Left lobe of liver (tissue), 2 donors: ENCODE measurements at places on chromosomes 7 and 10.

DNA sequence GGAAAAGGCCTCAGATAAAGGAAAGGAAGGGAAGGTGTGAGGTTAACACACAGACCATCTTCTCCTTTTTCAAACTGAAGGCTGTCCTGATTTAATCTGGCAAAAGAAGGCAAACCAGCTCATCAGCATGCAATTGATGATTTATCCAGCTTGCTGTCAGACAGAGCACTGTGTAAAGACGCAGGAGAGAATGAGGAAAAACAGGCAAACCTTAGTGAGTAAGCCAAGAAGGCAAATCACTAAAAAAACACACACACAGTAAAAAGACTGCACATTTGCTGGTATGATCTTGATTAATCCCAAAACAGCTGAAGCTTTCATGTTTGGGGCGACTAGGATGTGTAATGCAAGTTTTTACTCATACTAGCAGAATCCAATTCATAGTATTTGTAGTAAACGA is 65.8 kb upstream of the SKAP2 start:
- no peak for DNase-seq

DNA sequence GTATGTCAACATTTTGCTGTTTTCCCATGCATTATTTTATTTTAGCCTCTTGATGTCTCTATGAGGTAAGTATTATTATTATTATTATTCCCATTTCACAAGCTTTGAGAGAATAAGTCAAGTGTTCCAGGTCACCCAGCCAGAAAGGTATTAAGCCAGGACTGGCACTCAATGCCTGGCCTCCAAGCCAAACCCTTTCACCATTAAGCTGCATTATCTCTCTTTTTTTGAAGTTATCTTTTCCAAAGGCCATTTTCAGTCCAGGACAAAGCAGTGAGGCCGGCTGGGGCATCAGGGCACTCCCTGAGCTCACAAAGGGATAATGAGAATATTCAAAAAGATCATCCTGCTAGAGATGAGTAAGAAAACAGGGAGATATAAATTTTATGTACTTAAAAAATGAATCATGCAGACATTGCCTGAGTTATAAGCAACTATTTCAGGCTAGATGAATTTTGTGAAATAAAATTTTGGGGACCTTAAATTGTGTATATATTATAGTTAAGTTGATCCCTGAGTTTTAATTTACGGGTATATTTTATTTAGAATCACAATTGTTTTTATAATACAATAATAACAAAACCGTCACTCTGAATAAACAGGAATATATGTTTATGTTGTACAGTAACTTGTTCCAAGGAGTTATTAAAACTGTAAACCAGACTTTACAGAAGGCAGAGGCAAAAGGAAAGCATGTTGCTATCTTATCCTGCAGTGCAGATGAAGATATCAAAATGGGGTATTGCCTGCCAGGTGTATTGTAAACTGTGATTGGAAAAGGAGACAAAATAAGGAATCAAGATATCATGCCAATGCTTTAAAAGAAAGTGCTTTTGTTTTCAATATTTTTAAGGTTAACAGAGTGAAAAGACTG is 51.3 kb upstream of the CAV2 start:
- DNase-seq = no peak

- DNase-seq = no peak
These were observed 70.0 kb downstream of the SEMA3C start for GRCh38 chr7:80848841-80849240.

GRCh38 chr7:126790763-126791162 is 462.0 kb downstream of the GRM8 start:
- no peak for DNase-seq

DNA sequence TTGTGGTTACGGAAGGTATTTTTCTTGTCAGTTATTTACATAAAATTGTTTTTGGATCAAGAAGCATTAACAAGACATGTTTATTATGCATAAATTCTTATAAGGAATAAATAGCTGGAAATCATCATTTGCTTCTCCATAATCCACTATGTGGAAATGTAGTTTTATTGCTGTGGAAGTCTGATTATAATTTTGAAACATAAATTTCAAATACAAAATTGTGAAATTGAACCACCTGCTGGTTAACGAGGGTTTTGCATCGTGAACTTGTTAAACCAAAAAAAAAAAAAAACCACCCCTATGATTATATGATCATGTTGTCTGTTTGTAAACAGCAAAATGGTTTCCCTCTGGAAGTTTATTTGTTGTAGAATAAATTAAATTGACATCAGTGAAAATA is 25.9 kb downstream of the ABRAXAS2 start:
- DNase-seq = no peak

DNA sequence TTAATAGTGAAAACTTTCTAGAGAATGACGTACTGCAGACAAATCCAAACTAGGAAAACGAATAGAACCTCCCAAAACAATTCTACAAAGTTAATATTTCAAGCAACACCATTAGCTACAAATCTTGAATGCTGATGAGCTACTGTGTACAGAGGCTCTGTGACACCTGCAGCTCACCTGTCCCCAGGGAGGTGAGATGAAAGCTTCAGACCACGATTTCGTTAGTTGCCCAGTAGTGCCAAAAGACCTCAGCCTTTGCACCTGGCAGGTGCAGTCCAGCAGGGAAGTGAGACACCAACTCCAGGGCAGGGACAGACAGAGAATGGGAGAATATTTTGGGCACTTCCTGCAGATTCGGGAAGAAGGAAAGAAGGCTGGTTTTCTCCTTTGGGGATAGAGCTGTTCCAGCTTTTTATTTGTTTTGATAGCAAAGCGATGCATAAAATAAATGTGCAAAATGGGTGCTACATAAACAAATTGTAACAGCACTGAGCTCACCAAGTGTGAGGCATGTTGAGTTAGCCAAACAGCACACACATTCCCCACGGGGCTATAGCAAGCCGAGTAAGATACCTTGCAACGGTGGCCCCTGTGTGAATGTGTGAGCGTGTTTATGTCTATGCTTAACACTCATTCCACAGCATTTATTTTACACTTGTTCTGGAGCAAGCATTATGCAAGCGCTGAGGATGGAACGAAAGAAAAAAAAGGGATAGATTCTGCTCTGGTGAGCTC is 1024.8 kb upstream of the AUTS2 start:
- DNase-seq = no peak

DNA sequence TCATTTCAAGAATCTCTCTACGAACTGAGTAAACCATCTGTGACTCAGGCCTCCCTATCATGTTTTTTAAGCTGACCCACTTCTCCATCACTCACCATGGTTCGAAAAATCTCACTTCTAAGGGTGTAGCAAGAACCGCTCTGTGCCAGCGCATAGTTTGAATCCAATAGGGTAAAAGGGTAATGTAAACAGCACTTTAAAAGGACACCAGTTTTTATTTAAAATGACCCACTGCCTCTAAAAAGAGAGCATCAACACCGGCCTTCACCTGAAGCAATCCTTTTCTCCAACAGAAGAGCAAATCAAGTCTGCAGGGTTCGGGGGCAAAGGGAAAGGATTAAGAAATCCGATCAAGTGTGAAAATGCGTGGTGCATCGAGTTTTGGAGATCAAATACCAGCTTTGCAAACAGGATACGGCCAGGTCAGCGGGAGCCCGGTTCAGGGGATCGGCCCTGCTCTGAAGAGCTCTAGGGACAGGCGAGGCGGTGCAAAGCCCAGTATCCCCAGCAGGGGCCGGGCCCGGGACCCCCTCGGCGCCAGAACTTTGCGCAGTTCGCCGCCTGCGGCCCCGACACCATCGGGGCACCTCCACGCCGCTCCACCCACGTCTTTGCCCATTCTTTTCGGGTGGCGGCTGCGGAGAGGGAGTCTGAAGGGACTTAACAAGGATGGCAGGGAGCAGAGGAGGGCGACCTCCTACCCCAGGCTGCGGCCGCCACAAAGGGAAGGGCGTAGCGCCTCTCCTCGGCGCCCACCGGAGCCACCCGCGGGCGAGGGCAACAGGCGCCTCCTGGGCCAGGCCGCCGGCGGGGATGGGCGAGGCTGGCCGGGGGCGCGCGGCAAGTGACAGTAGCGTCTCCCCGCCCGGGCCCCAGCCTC is 842 bp downstream of the NMT2 start:
- peak; percentile 67 for DNase-seq

DNA sequence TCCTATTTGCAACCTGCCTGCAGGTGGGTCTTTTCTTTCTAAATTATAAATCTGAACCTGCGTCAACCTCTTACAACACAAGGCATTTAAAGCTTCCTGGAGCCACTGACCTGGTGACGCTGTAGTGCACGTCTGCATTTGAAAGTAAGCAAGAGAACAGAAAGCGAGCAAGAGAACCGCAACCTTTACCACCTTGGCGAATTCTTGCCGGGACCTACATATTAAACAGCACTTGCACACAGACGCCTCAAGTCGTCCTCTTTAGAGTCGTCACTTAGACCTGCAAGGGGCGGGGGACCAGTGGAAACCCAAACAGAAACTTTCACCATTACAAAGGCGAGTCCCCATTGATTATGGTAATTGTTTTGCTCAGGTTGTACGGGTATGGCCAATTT is 9.5 kb downstream of the GLI3 start:
- no peak for DNase-seq

DNA sequence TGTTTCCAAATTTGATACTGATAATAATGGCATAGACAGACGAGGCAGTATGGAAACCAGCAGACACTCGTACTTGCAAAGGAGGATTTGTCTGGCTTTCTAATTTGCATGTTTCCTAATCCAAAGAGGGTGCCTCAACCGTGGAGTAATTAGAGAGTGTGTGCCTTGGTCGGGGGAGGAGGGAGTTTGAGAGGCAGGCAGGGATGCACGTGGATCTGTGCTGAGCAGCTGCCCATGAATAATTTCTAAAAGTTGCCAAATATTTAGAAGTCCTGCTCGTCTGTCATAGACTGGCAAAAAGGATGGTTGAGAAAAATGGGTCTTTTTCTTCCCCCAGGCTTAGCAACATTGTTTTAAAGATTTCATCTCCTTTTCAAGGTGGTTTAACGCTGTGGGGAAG is 69.4 kb downstream of the PTPRE start:
- DNase-seq = no peak

- no peak for DNase-seq
These were observed 76.0 kb downstream of the ATXN7L1 start for GRCh38 chr7:105800442-105800841.

DNA sequence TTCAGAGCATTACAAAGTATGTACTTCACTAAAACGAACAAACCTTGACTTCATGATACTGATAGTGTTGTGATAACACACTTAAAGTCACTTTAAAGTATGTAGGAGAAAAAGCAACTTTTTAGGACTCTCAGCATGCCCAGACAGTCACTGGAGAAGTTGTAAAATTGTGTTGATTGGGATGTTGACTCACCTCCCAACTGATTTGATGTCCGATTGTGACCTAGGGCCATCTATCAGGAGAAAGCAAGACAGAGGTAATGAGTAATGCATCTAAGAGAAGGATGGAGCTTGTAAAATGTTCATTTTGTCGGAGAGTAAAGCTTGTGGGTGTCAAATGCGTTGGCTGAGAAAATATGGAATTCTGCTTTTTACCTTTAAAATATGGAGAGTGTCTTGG is 135.4 kb upstream of the SEMA3D start:
- no peak for DNase-seq

- DNase-seq = no peak
These were observed 22.2 kb downstream of the SUGCT start for GRCh38 chr7:40156988-40157387.

GRCh38 chr7:95897557-95898251 is 125.3 kb downstream of the DYNC1I1 start:
- DNase-seq = no peak

DNA sequence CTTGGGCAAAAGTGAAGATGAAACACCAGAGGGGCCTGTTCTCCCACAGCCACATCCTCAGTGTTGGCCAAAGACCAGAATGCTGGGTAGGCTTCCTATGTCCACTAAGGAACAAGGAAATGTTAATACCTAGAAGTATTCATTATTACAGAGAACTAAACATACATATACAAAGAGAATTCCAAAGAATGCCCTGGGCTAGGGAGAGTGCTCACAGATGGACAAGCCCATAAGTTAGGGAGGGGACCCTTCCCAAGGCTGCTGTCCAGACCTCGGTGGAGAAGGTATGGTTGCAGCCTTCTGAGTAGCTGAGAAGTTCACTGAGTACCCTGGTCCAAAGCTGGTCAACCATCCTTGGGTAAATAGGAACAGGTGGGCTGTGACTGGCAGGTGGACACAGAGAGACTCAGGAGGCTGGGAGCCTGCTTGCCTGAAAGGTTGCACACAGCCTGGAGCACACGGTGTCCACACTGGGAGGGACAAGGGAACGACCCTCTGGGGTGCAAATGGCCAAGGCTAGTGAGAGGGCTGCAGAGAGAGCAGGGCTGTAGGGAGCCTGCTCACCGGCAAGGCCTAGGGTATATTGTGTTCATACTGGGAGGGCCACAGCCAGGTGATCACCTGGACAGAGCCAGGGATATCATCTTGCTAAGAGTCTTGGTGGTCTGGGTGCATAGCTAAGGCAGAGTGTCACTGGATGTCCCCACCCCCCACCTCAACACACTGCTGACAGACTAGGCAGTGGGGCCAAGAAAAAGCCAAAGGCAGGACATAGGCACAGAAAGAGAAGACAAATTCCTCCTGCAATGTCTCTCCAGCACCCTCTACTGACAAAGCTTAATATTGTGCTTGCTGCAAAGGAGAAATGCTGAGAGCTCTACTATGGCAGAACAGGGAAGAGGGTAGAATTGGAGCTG is 40.3 kb downstream of the CPVL start:
- no peak for DNase-seq

GRCh38 chr10:69854511-69855345 is 53.0 kb downstream of the COL13A1 start:
- no peak for DNase-seq

- DNase-seq = no peak
These were observed 224.7 kb upstream of the ADARB2 start for GRCh38 chr10:1961989-1962388.
